ENCODE measurements at places on chromosomes 16 and 17.

DNA sequence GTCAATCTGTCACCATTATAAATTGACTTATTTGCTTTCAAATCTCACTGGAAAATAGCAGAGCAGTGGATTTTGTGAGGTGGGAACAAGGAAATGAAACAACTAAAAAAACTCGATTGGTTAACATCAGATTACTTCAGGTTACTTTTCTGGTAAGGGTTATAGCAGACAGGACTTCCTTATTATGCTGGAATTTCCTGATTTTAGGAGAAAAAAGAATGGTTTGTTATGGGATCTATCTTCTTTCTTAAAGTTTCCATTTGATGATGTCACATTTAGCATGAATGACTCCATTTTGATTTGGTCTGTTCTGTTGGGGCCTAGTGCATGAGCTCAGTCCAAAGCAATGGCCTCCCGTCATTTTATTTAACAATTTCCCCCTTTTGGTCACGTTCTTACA lies 210.6 kb downstream of the KCNJ2 start:
- DNase-seq: no peak

DNA sequence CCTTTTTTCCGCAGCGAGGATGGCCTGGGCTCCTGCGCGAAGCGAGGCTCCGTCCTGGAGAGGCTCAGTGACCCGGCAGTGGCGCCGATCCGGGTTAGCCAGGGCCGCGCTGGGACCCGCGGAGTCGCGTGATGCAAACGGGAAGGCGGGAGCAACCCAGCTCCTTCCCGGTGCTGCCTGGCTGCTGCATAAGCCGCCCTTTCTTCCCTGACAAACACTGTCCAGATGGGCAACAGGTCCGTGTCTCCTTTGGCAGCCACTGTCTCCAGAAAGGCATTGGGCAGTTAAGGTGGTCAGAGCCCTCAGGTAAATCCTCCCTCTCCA lies 21.8 kb upstream of the ZNHIT3 start:
- no peak for DNase-seq

DNA sequence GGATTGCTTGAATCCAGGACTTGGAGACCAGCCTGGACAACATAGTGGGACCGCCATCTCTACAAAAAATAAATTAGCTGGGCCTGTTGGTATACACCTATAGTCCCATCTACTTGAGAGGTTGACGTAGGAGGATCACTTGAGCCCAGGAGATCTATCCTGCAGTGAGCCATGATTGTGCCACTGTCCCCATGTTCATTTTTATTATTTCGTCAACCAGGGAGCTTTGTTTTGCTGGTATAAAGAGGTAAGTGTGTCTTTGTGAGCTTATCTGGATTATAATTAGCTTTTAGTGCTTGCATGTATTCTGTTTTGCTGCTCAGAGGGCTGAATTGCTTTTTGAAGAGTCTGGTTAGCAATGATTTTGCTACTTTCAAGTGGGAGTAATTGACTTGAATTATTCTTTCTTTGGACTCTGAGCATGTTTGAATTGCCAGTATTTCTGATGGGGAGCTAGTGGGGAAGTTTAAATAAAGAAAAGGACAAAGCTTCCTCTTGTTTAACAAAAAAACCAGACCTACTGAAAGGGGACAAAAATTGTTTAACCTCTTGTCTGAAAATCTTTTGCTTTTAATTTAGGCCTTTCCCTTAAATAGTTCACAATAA lies 31.6 kb upstream of the BCAS3 start:
- DNase-seq: peak; percentile 32

DNA sequence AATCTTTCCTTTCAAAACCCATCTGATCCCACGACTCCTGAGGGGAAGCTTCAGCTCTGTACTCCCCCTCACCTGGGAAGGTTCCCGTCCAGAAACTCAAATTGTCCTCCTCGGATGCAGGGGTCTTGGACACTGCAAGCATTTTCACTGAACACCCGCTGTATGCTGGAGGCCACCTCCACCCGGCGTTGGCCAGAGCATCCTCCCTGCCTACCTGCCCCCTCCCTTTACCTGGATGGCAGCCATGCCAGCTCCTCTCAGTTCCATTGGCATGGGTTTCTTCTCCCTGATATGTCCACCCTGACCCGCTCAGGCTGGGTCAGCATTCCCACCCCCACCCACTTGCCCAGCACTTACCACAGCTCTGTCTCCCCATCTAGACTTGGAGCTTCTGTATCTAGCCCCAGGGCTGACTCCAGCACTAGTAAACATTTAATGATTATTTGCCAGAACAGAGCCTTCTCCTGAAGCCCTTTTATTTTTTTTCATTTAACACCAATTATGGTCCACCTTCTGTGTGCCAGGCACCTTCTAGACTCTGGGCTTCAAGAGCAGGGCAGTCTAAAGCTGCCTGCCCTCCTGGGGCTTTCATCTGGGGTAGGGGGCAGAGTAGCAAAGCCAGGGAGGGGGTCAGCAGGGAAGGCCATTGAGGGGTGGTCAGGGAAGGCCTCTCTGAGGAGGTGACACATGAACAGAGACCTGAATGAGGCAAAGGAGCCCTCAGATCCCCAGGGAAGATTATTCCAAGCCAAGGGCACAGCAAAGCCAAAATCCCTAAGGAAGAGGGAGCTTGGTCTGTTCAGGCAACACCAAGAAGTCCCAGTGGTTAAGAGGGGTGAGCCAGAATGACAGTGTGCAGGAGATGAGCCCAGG lies 8.9 kb upstream of the KRT19 start:
- DNase-seq: no peak

DNA sequence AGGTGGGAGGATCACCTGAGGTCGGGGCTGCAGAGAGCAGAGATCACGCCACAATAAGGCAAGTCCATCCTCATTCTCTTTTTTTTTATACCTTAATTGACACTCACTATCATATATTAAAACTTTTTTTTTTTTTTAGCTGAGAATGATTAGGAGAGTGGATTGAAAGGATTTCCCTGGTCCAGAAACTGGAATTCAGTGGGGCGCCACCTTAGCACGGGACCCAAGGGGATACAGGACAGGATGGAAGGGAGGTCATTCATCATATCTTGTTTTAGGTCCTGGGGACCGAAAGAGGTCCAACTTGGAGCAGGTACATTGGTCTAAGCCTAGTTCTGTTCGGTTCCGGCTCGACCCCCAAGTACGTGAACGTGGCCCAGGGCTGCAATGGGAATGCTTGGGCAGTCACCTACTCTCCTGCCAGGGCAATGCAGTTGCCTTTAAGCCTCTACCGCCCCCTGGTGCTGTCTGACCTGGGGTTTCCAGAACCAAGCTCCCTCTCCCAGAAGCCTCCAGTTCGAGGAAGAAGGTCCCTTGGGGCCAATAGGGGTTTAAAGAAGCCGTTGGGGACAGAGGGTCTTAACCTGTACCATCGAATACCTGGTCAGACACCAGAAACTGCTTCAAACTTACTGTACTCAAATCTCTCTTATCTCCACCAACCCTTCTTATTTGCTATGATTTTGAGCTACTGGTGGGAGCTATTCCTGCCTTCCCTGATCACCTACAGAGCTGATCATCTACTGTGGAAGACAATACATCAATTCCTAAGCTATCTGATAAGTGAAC lies 19.9 kb upstream of the GPATCH8 start:
- no peak for DNase-seq

GRCh38 chr16:5905935-5906334 lies 808.3 kb upstream of the EEF2KMT start:
- no peak for DNase-seq

- DNase-seq: no peak
Observed at GRCh38 chr17:45372325-45372869, 55.6 kb upstream of the MAP3K14 start.

DNA sequence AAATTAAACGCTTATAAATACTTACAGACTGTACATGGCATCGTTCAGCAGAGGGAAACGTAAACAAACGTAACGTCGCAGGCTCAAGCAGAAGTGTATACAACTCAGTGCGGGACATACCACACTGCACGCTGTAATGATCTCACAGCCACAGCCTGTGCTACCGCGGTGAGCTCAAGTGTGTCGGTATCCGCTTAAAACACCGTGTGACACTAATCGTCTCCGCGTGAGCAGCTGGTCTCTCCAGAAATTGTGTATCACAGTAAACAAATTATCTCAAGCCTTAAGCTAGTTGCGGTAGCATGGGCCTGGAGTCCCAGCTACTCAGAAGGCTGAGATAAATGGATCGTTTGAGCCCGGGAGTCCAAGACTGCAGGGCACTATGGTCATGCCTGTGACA lies 115.3 kb downstream of the ANKRD11 start:
- DNase-seq: no peak

DNA sequence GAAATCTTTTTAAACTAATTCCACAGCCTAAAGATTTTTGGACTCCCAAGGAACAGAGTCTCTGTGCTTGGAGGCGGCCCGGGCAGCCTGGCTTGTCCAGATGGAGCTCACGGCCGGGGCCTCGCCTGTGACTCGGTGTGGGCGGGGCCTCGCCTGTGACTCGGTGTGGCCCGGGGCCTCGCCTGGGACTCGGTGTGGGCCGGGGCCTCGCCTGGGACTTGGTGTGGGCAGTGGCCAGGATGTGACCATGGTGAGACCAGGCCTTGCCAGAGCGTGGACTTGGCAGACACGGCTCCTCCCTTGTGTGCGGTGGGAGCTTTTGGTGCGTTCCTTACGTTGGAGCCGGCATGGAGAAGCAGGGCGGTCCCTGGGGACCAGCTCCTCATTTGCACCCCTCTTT lies 92.3 kb downstream of the METRNL start:
- no peak for DNase-seq

GRCh38 chr17:2862197-2862596 lies 66.0 kb downstream of the RAP1GAP2 start:
- DNase-seq: no peak

DNA sequence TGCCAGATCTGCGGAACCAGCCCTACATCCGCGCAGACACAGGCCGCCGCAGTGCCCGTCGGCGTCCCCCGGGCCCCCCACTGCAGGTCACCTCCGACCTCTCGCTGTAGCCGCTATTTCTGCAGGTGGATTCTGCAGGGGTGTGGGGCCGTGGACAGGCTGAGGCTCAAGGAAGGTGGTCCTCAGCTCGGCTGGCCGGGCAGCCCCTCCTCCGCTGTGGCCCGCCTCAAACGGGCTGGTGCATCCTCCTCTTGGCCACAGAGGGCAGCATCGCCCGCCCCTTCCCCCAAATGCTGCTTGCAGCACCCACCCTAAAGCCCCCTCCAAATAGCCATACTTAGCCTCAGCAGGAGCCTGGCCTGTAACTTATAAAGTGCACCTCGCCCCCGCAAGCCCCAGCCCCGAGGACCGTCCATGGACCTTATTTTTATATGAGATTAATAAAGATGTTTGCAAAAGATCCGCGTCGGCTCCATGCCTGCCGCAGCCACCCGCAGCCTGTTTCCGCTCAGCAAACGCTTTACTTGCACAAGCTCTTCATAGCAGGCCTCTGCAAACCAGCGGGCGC lies 14.9 kb downstream of the SPATA32 start:
- no peak for DNase-seq

- DNase-seq: peak; percentile 44
Observed at GRCh38 chr17:14308965-14309879, 8.3 kb downstream of the HS3ST3B1 start.

DNA sequence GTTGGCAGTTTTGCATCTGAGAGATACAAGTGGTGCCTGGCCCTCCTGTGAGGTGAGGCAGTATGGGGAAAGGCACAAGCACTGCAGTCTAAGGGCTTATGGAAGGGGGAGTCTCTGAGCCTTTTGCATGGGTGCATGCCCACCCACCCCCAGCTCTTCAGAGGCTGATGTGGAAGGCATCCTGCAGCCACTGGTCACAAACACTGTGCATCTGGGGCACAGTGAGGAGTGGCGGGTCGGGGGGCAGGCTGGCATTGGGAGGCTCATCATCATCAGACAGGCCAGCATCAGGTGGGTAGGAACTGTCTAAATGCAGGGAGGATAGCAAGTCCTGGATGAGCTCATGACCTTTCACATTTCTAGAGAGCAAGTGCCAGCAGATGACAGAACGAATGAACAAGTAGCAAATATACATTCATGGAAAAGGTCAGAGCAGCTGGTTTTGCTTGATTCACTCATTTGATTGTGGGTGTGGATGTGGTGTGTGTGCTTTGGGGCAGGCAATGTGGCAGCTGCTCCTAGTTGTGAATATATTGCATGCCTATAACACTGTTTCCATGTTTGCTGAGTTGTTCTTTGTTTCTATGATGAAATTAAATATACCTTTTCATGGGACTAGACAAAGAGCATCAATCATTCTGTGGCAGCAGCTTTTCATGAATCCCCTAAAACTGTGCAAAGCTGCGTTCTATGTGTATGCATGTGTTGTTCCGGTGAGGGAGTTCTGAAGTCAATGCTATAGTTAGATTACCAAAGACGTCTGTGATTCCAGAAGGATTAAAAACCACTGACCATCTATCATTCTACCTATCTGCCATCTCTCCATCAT lies 29.2 kb downstream of the TRIM25 start:
- DNase-seq: no peak

DNA sequence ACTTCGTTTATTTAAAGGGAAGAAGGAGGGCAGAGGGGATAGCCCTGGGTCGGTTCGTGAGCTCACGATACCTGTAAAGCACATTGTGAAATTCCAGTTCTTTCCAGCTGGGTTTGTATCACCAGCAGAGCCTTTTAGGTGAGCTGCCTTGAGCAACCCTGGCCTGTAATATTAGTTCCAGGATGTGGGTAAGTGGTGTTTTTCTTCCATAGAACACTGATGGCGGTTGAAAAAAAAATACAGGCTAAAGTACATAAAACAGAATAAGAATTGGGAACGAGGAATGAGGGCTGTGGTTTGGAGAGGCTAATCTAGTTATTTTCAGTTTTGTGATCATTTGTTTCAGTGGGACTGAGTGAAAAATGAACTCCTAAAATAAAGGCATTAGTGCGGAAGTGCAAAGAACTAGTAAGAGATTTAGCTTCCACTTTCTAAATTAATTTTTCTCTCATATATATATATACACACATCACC lies 20.6 kb downstream of the HS3ST3B1 start:
- no peak for DNase-seq

GRCh38 chr17:65359016-65359415 lies 202.4 kb downstream of the AXIN2 start:
- no peak for DNase-seq

DNA sequence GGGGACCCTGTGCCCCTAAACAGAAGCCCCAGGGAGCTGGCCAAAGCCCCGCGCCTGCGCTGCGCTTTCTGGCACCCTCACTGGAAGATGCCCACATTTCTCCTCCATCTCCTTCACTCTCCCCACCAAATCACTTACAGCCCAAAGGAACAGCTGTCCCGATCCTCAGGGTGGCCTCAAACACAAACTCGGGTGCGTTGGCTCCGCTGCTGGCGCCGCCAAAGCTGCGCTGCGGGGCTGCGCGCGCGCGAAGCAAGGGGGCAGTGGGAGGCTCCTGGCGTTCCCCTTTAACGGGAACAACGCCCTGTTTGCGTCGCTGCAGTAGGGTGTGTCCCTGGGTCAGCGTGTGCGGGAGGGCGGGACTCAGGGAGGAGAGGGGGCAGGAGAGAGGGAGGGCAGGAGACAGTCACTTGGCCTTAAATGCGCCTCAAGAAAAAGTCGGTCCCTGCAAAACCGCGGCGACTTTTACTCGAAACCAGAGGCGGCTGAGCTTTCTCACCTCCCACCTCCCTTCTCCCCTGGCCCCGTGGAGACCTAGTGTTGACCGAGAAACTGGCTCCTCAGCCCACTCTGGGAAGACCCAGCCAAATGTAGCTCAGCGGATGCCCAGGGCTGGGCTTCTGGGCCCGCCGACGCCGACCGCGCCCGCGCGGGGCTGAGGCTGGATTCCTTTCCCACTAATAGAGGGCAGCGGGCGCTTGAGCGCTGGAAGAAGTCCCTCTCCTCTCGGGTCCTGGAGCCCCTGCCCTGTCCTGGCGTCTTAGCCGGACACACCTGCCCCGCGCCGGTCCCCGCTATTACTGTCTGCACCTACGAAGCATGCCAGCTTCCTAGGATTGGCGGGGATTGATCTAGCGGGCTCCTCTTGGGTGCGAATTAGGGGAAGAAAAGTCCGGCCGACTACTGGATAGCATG lies 2.6 kb downstream of the PMP22 start:
- DNase-seq: peak; percentile 80

Measured in hippocampal formation (tissue), 2 donors.